Activated T-helper 2 cell treated with anti-CD3 and anti-CD28 coated beads, Interferon-gamma antibody, Interleukin-2, Interleukin-4, amounts not matched to agents 10 μg/mL and 5 μg/mL and 100 μg/mL, durations not matched to agents 14 hours and 24 hours and 36 hours (primary cell): ENCODE measurements at places on chromosomes 5 and 9.

DNA sequence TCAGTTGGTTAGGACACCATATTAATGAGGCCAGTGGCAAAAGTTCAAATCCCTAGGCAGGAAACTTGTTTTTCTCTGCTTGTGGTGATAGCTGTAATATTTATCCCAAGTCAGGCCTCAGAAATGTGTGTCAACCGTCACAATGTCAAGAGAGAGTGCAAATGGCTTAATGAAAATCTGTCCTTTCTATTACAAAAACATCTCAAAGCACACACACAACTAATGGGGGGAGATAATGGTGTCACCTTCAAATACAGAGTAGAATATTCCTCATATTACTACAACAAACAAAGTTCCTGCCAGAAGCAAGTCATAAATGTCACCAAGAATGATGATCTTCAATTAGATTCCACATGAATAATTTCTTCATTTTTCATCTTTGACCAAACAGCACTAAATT, 127.2 kb upstream of the MARCHF11 start:
- no peak for DNase-seq

- DNase-seq = no peak
Observed at GRCh38 chr5:54307583-54307982, 2.8 kb downstream of the ARL15 start.

DNA sequence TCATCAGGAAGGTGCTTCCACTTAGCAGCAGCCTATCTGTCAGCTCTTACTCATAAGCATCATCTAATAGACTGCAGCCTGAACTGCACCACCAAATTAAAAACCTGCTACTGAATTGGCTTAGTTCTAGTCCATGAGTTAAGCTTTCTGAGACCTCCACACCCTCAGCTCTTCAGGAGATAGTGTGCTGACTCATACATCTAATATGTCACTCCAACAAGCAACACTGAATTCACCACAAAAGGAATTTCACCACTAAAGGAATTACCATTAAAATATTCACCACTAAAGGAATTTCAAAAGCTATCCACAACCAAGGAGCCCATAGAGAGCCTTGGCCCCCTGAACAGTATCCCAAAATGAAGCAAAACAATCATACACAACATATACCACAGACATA, 418.5 kb upstream of the RORB start:
- no peak for DNase-seq

GRCh38 chr5:125176005-125176390, 429.6 kb upstream of the ZNF608 start:
- DNase-seq = no peak

GRCh38 chr9:22030101-22030598, 21.0 kb upstream of the CDKN2B start:
- DNase-seq = no peak
